ENCODE measurements at places on chromosomes 4 and X.

DNA sequence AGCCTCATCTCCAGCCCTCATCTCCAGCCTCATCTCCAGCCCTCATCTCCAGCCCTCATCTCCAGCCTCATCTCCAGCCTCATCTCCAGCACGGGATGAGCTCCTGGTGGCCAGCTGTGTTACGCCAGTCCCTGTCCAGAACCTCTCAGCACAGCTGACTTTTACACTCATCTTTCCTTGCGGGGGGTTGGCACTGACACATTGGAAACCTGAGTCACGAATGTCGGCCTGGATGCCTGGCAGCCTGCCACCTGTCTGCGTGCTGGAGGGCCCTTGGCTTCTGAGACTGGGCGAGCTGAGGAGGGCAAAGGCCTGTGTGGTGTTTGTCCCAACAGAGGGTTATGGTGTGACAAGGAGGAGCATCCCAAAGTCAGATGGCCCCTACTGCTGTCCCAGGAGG, 66.1 kb upstream of the HGFAC start:
- DNase-seq = no peak

- DNase-seq = no peak
Measured at GRCh38 chrX:39580043-39580442, 517.7 kb downstream of the BCOR start.

GRCh38 chr4:34422472-34423175, 1821.7 kb downstream of the ARAP2 start:
- DNase-seq = no peak

DNA sequence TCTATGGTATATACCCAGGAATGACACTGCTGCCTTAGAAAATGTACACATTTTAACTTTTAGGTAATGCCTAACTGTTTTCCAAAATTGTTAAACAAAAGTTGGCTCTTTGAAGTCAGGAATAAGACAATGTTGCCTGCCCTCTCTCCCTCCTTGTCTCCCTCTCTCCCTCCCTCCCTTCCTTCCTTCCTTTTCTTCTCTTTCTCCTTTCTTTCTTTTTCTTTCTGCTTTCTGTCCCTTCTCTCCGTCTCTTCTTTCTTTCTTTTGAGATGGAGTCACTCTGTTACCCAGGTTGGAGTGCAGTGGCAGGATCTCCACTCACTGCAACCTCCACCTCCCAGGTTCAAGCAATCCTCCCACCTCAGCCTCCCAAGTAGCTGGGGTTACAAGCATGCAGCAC, 4.6 kb upstream of the TMA16 start:
- no peak for DNase-seq

DNA sequence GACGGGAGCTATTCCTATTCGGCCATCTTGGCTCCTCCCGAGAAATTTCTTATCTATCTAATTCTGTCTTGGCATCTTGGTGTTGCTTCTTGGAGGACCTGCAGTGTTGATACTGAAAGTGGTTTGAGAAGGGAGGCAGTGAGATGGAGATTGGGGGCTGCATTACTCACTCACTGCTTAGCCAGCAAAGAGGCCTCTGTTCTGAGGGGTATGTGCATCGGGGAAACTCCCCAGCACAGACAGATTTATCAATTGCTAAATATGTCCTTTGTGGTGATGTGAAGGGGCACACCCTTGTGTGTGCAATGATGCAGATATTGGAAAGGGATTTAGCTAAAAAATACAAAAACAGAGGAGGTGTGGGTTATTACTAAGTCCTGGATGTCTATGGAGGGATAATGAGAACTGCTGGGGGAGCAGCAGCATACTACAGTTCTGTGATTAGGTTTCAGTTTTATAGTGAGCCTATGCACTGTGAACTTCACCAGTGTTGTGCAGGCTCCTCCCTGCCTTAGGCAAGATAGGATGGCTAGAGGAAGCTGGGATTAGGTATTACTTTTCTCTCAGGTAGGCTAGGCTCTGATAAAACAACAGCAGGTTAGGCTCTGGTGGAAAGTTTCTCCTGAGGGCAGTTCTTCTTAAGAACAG, 279.0 kb downstream of the HS3ST1 start:
- no peak for DNase-seq

DNA sequence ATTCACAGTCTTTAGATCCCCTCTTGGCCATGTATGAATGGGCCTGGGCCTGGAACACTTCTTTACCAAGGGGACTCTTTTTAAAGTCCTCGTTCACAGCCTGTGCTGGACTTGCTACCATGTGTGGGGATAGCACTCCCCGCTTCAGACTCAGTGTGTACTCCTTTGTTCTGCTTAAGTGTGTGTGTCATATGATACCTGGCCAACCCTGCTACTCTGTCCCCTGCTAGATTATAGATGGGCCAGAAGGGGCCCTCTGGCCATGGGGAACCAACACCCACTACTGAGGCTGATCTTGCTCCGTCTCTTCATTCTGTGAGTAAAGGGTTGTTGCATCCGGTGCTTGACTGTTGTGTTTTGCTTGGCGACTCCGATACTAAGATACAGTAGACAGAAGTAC, 8.0 kb downstream of the CCDC110 start:
- DNase-seq = no peak

- DNase-seq = no peak
Measured at GRCh38 chr4:140014284-140014683, 139.7 kb downstream of the MAML3 start.

DNA sequence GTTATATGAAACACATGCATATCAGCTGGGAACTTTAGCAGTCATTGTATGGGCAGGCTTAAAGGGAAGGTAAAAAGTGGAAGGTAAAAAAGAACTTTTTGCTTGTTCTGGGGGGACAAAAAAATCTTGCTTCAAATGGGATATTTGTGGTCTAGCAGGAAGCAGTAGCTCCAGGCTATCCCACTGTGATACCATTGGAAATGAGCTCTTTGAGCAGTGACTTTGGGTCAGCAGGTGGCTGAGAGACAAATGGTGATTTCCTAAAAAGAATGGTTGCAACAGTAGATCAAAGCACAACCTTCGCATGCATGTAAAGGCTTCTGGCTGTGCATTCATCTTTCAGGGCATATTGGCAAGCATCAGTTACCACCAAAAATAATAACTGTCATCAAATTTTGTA, 106.2 kb downstream of the RS1 start:
- no peak for DNase-seq

DNA sequence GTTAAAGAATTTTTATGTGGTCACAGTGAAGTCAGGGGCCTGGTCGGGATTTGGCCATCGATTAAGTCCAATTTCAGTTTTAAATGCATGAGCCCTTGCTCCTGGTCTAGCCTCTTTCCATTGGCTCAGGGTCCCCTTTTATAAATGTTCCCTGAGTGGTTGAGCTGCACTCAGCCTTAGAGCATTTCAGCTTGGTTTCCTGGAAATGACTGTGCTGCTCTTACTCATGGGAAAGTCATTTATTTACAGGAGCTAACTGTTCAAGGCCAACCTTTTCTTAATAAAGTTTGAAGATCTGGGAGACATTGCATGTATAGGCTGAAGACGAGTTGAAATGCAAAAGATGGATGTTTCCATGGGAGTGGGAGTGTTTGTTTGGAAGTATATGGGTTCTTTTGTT, 98.8 kb upstream of the CLNK start:
- DNase-seq = no peak

DNA sequence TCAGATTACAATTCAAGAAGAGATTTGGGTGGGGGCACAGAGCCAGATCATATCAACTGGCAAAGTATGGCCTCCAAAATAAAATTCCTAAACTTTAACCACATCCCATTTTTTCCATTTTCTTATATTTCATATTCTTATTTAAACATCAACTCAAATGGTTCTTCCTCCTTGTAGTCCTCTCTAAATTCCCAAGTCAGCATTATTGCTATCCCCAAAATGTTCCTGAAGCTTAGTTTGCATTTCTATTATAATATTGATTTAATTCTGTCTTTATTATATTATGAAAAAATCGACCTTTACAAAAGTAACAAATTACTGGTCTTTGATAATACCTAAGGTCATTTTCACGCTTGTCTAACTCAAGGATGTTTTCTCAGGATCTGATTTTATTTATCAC, 67.5 kb downstream of the NPY1R start:
- no peak for DNase-seq

DNA sequence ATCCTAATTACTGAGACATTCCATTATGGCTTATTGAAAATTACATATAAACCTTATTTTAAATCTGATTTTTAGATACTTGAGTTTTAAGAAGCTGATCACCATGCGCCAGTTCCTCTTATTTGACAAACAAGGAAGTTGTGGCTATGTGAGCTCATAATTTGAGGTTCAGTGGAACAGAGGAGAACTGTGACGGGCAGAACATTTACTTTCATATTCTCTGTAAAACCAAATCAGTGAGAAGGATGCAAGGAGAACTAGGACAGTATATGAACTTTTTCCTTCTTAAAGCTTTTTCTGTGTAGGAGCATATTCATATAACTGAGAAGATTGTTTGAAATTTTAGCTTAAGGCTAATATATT, 25.3 kb downstream of the STIM2 start:
- no peak for DNase-seq

- no peak for DNase-seq
Measured at GRCh38 chrX:74922922-74923543, 2.2 kb downstream of the NEXMIF start.

GRCh38 chrX:134377537-134377936, 82.4 kb upstream of the HPRT1 start:
- no peak for DNase-seq

DNA sequence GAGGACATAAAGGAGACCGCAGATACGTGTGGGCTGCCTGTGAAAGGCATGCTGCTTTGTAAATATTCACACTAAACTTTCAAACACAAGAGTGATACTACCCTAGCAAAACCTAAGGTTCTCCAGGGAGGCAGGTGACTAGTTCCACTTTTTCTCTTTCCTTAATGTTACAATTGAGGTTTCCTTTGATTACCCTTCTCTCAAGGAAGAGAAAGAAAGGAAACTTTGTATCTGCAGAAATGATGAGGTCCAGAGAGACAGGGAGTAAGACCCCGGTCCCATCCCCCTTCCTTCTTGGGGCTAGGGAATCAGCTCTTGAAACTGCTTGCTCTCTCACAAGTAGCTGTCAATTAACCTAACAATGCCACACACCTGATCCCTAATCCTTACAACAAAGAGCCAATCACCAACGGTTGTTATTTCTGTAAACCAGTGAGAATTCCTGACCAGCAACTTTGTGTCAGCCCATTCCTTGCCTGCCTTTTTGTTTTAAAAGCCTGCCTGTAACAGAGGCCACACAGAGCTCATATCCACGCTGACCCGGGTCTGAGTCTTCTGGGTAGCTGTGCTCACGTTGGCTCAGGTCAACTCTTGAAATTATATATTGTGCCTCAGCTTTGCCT, 754.8 kb upstream of the FRG1 start:
- no peak for DNase-seq

GRCh38 chrX:20015945-20016615, 25.2 kb upstream of the BCLAF3 start:
- no peak for DNase-seq

- no peak for DNase-seq
Measured at GRCh38 chr4:1590244-1590643, 93.9 kb downstream of the FAM53A start.

DNA sequence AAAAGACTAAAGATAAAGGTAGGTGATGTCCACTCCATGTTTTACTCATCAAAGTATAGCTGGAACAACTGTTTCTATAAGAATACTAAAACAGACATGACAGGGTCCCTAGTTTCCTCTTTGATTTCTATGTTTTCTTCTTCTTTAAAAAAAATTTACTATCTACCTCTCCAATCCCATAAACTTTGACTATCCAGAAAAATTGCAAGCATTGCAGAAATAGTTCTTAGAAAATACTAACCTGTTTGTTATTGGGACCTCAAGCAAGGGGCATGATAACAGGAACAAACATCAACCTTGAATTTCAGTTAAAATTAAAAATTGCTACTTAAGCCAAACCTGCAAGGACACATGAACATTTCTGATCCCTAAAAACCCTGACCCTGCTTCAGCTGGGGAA, 1226.5 kb downstream of the C4orf33 start:
- DNase-seq = no peak

- DNase-seq = no peak
Measured at GRCh38 chr4:170853422-170854021, 763.8 kb upstream of the AADAT start.

DNA sequence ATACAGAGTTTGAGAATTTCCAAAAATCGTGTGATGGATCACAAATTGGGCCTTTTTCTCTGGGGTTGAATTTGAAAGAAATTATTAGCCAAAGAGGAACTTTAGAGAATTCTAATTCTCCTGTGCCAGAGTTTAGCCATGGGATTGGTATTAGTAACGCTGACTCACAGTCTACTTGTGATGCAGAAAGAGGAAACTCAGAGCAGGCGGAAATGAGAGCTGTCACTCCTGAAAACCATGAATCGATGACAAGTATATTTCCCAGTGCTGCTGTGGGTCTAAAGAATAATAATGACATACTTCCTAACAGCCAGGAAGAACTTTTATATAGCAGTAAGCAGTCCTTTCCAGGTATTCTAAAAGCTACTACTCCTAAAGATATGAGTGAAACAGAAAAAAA, 64.9 kb downstream of the N4BP2 start:
- DNase-seq = no peak

- no peak for DNase-seq
Measured at GRCh38 chr4:59936566-59936965, 1263.6 kb upstream of the ADGRL3 start.

DNA sequence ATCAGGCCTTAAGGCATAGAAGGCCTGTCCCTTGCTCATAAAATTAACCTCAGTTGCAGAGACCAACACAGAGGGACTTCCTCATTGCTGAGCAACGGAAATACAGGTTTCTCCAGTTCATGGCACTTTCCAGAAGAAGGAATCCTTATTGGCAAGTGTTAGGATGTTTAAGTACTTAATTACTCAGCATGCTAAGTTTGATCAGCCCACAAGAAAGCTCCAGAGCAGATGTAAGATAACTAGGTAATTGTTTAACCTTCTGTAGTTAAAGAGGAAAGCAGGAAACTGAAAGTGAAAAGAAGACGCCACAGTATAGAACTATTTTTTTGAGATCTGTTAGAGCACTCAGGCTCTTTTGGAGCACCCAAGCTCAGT, 33.5 kb downstream of the SMS start:
- DNase-seq = no peak

DNA sequence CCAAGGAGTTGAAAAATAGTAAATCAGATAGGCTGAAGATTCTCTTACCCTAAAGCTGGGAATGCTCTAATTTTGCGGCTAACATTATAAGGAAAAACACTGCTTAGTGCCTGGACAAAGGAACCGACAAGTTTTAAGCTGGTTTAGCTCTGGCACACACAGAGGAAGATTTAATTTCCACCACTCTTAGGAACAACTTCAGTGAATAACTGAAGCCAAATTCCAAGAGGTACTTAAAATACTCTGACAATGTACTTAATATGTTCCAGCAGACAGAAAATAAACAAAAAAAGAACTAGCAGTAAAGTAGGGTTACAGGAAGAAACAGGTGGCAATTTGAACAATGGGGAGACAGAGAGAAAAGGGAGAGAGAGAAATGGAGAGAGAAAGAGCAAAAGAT, 340.8 kb upstream of the NDST4 start:
- no peak for DNase-seq

DNA sequence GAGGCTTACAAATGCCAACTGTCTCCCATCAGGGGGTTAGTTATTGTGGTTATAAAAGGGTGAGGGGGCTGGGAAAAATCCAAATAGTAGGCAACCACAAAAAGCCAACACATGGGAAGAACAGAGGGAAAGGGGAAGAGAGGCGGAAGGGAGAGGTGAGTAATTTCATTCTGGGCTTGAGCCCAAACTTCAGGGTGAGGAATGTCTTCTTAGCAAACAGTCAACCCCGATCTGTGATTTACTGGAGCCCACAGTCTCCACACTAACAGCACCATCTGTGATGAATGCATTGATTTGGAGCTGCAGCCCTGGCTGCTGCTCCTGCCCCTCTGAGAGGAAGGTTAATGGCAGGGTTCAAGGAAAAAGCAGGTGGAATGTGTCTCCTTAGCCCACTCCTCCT, 162.2 kb upstream of the GPR101 start:
- no peak for DNase-seq

GRCh38 chr4:88109123-88109881, 49.1 kb downstream of the ABCG2 start:
- no peak for DNase-seq

All from stimulated activated CD8-positive, alpha-beta memory T cell treated with anti-CD3 and anti-CD28 coated beads, Interleukin-4, amount 100 ng/mL, for 1 hour (primary cell).